Aorta (tissue), 5 donors: ENCODE measurements at places on chromosomes 16 and 17. TPM values are rescaled to one million over a fixed set of nuclear protein-coding genes. Genes with fewer than 3 reads are reported as not detected.

SOX8 gene
- polyA plus RNA-seq, result 1.0 TPM

MGAT5B gene
- polyA plus RNA-seq, result not detected

ANKS4B gene
- polyA plus RNA-seq, result 6.9 TPM

C1QTNF8 gene
- polyA plus RNA-seq, result 1.2 TPM

TVP23A gene
- 0.51 TPM for polyA plus RNA-seq

HASPIN gene
- polyA plus RNA-seq, result not detected

ZG16B gene
- polyA plus RNA-seq, result not detected

ZNF385C gene
- not detected for polyA plus RNA-seq

SYNGR2 gene
- polyA plus RNA-seq, result 91.9 TPM

ANKRD40CL gene
- polyA plus RNA-seq, result 23.0 TPM

RTN4RL1 gene
- polyA plus RNA-seq, result 1.8 TPM

ITGA3 gene
- 48.1 TPM for polyA plus RNA-seq

TEKT3 gene
- polyA plus RNA-seq, result 3.0 TPM

NATD1 gene
- polyA plus RNA-seq, result 6.2 TPM

KCNH6 gene
- not detected for polyA plus RNA-seq

SEPTIN12 gene
- polyA plus RNA-seq, result not detected

SLC5A2 gene
- 2.3 TPM for polyA plus RNA-seq

MYCBPAP gene
- 1.0 TPM for polyA plus RNA-seq

DPEP3 gene
- not detected for polyA plus RNA-seq

PIRT gene
- not detected for polyA plus RNA-seq

RHBDL3 gene
- not detected for polyA plus RNA-seq

FA2H gene
- 1.9 TPM for polyA plus RNA-seq

ST6GALNAC2 gene
- not detected for polyA plus RNA-seq
